ENCODE measurements at places on chromosomes 4 and X.

DNA sequence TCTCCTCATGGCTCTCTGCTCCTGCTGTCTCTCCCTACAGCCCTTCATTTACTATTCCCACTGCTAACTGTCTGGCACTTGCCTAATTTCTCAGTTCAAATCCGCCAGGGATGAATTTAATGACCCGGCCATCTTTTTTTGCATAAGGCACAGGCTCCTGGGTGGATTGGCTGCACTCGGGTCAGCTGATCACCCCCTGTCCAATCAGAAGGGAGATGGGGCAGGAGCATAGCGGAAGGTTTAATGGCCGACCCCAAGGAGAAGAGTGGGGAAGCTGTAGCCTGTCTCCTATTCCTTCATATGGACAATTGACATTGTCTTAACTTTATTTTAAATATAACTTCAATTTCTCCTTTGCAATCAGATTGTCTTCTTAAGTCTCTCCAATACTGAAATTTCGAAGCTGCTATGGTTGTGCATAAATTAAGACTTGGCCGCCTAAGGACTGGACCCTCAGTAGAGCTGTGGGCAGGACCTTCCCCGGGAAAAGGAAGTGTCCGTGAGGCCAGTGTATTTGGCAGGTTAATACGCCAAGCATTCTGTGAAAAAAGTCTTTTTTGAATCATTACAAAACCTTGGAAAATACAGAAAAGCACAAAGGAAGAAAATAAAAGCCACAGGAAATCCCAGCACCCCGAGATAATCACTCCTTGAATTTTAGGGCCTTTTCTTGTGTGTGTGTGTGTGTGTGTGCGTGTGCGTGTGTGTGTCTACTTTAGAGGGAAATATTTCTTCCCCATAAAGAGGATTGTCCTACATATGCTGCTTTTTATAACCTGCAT is 55.5 kb downstream of the SMIM20 start:
- no peak for DNase-seq

DNA sequence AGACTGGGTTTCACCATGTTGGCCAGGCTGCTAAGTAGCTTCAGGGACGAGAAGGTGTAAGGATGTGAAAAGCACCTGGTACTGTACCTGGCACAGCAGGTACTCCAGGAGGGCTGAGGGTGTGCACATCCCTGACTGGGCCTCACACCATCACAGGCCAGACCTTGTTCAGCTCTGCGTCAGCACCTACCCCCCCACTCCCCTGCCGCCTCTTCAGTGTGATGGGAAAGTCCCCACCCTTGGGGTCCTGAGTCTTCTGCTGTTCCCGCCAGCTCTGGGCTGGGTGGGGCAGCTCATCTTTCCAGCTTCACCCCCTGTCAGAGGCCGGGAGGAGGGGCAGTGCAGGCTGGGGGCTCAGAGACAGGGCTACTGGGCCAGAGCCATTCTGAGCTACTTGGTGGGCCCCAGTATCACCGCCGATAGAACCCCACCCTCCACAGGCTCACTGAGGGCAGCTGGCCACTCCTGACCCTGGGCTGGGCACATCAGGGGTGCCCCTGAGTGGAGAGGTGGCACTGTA is 6.7 kb upstream of the SH3BP2 start:
- DNase-seq, result no peak

GRCh38 chr4:100042235-100042634 is 92.2 kb upstream of the H2AZ1 start:
- DNase-seq, result no peak

- DNase-seq, result no peak
These were observed 179.0 kb downstream of the SCFD2 start for GRCh38 chr4:53186714-53187358.

- DNase-seq, result no peak
These were observed 39.3 kb upstream of the TENM3 start for GRCh38 chr4:182203872-182204411.

GRCh38 chr4:15233626-15234025 is 194.2 kb upstream of the C1QTNF7 start:
- DNase-seq, result no peak
